ENCODE measurements at places on chromosomes 12 and 14.

DNA sequence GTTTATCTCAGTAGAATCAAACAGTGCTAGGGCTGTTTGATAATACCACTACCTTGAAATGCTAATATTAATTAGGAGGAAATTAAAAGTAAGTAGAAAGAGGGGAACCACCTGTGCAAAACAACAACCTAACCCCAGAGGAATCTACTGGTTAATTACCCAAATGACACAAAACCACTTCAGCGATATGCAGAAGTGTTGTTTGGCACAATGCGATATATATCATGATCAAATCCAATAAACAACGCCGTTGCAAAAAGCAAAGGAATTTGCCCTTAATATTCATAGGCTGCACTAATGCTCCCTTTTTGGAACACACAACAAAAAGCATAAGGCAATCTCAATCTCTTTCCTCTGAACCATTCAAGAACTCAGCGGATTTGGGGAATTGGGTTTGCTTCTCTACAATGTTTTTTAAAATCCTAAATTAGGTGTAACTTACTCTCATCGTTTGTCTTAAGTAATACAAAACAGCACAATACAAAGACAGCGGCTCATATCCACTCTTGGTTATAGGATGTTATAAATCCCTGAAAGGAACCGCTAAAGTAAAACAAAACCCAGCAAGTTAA is 1.5 kb downstream of the MAP4K5 start:
- no peak for DNase-seq

GRCh38 chr14:60573943-60574495 is 65.1 kb downstream of the SIX6 start:
- DNase-seq: no peak

DNA sequence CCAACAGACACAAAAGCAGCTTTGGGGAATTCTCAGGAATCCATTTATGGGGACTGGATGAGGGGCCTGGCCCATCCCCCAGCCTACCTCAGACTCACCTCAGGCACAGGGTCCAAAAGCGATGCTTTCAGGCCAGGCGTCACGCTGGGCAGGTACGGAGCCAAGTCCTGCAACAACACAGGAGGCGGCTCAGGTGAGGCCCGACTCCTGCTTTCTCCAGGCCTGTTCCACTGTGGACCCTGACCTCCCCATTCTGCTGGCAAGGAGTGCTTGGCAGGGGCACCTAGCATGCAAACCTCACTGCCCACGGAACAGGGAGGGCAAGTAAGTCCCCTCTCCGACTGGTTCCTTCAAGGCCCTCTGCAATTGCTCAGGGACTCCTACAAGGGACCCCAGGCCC is 28.6 kb upstream of the RAB35 start:
- DNase-seq: no peak

- no peak for DNase-seq
Measured at GRCh38 chr14:51094282-51094821, 553 bp downstream of the TRIM9 start.

DNA sequence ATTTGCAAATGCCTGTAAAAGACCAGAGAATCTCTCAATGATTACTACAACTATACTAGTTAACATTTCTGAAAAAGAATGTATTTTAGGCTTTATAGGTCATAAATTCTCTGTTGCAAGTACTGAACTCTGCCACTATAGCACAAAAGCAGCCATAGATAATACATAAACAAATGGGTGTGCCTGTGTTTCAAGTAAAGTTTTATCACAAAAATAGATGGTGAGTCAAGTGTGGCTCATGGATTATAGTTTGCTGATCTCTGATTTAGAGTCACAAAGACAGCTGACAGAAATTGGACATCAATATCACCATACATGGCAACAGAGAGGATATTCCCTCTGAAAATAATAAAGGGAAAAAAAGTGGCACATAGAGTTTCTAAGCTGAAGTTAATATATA is 68.1 kb downstream of the FSCB start:
- no peak for DNase-seq
